ENCODE measurements at places on chromosomes 16 and 17. TPM values are rescaled to one million over a fixed set of nuclear protein-coding genes. Genes with fewer than 3 reads are reported as not detected.

DNA sequence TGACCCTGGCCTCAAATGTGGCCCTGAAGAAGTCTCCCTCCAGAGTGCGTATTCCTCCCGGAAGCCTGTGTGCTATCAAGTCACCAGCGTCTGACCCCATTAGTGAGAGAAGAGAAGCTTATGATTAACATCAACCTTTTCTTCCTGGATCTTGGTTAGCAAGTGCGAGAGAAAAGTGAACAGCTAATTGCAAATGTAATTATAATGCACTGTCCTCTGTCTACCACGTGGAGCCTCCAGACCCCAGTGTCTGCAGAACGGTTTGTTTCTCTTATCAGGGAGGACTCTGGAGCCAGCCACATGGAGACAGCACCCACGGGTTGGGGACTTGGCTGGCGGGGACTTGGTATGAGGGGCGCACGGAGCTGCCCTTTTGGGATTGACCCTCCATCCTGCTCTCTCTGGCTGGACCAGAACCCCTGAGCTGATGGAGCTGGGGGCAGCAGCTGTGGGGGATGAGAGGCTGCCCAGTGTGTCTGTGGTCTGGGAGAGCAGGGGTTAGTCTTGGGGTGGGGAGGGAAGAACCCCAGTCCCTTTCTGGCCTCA is 5.7 kb upstream of the TAC4 start:
- no peak for DNase-seq

DNA sequence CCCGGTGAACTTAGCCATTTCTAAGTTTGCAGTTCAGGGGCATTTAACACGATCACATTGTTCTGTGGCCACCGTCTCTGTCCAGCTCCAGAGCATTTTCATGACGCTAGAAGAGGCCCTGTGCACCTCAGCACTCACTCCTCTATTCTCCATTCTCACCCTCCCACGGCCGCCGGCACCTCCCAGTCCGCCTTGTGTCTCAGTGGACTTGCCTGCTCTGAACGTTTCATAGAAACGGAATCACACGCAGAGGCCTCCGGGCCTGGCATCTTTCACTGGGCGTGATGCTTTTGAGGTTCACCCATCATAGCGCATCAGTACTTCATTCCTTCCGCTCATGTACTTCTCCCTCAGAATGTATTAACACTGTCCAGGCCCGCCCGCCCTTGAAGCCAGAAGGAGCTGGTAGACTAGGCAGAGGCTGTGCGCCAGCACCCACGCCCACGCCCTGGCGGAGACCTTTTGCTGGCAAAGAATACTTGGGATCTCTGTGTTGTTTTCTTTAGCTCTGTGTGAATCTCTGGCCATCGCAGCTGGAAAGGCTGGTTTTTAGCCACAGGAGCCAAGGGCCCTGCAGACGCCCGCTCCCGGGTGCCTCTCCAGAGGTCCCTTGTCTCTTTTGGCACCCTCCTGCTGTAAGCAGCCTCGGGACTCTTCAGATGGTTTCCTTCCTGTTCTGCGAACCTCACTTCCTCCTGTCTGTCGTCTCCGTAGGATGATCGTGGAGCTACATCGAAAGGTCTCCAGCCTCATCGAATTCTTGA is 23.4 kb upstream of the JPT2 start:
- no peak for DNase-seq

DNA sequence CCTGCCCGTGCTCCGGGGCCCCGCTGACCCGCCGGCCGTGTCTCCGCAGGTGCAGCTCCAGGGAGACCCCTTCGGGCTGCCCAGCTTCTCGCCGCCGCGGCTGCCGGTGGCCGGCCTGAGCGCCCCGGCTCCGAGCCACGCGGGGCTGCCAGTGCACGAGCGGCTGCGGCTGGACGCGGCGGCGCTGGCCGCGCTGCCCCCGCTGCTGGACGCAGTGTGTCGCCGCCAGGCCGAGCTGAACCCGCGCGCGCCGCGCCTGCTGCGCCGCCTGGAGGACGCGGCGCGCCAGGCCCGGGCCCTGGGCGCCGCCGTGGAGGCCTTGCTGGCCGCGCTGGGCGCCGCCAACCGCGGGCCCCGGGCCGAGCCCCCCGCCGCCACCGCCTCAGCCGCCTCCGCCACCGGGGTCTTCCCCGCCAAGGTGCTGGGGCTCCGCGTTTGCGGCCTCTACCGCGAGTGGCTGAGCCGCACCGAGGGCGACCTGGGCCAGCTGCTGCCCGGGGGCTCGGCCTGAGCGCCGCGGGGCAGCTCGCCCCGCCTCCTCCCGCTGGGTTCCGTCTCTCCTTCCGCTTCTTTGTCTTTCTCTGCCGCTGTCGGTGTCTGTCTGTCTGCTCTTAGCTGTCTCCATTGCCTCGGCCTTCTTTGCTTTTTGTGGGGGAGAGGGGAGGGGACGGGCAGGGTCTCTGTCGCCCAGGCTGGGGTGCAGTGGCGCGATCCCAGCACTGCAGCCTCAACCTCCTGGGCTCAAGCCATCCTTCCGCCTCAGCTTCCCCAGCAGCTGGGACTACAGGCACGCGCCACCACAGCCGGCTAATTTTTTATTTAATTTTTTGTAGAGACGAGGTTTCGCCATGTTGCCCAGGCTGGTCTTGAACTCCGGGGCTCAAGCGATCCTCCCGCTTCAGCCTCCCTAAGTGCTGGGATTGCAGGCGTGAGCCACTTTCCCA is 5.9 kb downstream of the CTF1 start:
- peak; percentile 54 for DNase-seq

- no peak for DNase-seq
Measured at GRCh38 chr16:67071476-67072048, 38.2 kb upstream of the PHAF1 start.

DNA sequence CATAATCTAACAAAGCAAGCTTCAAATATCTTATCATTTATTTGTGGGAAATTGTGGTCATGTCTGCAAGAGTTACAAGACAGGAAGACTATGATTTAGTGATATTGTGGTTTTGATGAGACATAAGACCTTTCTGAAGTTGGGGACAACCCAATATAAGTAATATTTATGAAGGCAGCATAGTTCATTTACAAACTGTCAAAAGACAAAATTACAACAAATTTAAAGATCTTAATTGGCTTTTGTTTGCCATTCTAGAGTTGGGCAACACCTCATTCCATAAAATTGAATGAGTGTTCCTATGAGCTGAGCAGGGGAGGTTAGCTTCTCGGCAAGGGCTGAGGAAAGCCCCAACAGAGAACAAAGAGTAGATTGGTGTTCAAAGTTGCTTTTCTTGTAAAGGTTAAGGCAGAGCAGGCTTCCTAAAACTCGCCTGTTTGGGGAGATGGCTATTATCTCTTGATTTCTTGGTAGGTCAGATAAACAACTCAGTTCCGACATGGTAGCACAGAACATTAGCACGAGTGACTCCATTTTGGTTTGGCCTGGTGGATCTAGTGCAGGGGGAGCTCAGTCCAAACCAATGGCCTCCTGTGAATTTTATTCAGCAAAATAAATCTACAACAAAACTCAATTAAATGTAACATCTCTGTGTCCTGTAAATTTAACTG is 10.9 kb upstream of the MMD start:
- DNase-seq: peak; percentile 20

DNA sequence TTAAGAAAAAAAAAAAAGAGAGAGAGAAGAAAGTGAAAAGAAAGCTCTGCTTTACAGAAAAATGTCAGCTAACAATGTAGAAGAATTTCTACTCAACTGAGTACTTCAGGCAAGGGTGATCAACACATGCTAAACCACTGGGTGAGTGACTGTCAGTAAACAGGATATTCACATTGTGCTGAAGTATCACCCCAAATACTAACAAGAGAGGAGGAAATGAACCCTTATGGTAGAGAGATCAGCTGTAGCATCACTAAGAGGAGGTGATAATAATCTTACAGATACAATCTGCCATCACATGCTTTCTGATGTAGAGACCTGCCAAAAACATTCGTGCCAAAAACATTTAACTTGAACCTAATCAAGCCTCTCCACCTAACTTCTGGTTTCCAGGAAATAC is 30.7 kb upstream of the ICAM2 start:
- no peak for DNase-seq

DNA sequence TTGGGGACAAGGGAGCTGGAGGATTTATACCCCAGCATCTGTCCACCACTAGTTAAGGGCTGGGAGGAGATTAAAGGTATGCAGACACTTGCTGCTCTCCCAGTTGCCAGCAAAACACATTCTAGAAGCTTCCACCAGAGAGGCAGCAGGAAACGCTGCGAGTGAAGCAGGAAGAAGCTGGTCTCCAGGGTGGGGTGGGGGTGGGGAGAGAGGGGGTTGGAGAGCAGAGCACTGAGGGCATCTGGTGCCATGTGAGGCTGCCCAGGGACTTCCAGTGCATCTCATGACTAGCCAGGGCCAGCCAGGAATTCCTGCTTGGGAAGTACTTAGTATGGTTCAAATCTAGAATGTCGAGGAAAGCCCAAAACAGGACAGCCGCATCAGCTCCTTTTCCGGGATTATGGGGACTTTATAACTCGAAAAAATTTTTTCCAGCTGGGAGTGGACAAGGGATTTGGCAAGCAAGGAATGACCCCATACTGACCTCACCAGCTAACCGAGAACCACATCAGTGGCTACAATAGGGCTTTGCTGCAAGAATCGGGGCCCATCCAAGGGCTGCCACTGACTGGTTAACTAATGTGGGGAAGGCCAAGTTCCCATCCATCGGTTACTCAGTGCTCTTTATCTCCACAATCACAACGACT is 26.2 kb upstream of the AXIN2 start:
- DNase-seq: no peak

DNA sequence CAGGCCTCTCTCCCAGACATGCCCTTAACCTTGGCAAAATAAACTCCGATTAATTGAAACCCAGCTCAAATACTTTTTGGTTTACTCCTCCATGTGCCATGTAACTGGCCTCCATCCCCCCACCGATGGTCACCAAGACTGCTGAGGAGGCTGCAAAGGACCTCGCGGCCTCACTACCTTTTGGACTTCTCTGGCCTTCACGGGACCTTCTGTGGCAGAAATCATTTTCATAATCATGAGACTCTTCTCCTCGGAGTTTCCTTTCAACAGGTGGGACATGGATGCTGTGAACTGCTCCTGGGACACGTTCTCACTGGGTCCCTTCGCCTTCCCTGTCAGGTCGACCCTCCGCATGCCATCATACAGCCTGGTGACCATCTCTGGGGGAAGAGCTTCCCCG is 9.0 kb downstream of the MEAK7 start:
- DNase-seq: no peak

GRCh38 chr17:19470530-19471261 is 59.7 kb downstream of the RNF112 start:
- no peak for DNase-seq

DNA sequence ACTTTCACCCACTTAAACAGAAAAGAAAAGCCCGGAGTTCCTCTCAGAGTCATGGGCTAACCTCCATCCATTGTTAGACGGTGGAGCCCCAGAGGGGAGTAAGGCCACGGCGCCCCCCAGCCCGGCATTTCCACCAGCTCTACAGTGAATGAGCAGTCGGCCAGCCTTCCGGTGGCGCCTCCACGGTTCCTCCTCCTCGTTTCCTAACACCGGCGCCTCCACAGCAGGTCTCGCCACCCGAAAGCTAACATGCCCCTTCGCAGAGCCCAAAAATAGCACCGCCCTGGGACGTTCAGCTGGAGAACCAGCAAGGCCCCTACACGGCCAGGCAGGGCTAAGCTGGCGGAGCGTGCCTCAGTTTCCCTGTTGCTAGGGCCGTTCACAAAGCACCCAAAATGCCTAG is 858 bp downstream of the MMD start:
- peak; percentile 54 for DNase-seq

The P4HB gene
- total RNA-seq: 276 TPM

The CCR7 gene
- total RNA-seq: 156 TPM

The GAS2L2 gene
- total RNA-seq: not detected

The RASL10B gene
- 1.1 TPM for total RNA-seq

The GRB2 gene
- 169 TPM for total RNA-seq

The LRRC75A gene
- 0.79 TPM for total RNA-seq

The SMARCD2 gene
- total RNA-seq: 98.5 TPM

The SDR42E2 gene
- total RNA-seq: 0.15 TPM
